ENCODE measurements at places on chromosomes 3 and 15.

GRCh38 chr3:24182756-24183155, 237.7 kb downstream of the NR1D2 start:
- no peaks in the 10 kb centered on the region for H3K27me3 ChIP-seq
- H3K36me3 ChIP-seq = no peaks in the 10 kb centered on the region
- DNase-seq = no peak
- H3K4me1 ChIP-seq = no peaks in the 10 kb centered on the region
- H3K27ac ChIP-seq = no peak overlapping the region

DNA sequence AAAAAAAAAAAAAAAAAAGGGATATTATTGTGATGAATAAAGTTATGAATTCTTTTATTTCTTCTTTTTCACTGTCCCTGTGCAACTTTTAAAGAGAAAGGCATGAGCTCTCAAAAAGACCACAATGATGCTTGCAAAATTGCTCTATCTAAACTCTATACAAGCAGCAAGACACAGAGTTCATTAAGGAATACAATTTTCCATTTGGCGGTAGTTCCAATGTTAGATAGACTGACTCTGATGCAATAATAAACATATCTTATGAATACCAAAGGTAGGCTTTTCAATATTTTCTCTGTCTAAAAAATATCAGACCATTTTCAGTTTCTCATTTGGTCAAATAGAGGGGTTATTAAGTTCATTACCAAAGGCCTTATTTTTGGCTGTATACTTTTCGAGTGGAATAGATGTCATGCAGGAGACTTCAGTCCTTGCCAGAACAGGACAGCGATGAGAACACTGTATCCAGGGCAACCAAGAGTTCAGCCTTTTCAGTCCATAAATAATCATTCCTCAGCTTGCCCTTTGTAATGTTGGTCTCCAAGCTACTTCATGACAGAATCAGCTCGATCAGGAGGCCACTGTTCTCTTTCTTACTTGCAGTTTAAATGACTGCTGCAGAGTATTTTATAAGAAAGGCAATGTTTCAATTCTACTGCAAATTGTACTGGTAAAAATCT, 162.9 kb upstream of the FAM3D start:
- no peak overlapping the region for H3K4me3 ChIP-seq
- no peaks in the 10 kb centered on the region for H3K27me3 ChIP-seq
- no peaks in the 10 kb centered on the region for H3K36me3 ChIP-seq
- DNase-seq = no peak
- no peak overlapping the region for H3K27ac ChIP-seq

GRCh38 chr3:50542177-50543034, 25.1 kb downstream of the C3orf18 start:
- no peaks in the 10 kb centered on the region for H3K4me1 ChIP-seq
- H3K27ac ChIP-seq = no peak overlapping the region
- peak; percentile 80 for DNase-seq
- no peak overlapping the region for H3K4me3 ChIP-seq
- H3K36me3 ChIP-seq = no peaks in the 10 kb centered on the region

DNA sequence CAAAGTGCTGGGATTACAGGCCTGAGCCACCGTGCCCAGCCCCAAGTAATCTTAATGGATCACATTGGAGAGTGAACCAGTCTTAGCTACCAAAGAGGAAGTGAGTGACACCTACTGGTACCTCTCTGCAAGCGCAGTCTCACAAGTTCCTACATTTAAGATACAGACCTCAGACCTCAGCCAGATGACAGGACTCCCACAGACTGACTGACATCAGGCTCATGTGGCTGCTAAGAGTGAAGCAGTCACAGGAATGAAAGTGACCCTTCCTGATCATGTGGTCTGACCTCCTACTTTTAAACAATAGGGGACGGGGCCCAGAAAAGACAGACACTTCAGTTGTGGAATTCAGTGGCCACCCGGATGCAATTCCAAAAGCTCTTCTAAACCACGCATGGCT, 36.3 kb upstream of the GNB5 start:
- H3K27me3 ChIP-seq = no peaks in the 10 kb centered on the region
- no peak overlapping the region for H3K27ac ChIP-seq
- H3K4me3 ChIP-seq = no peak overlapping the region

GRCh38 chr3:169410430-169410829, 253.1 kb downstream of the MECOM start:
- DNase-seq = peak; percentile 66
- H3K27ac ChIP-seq = no peak overlapping the region
- no peak overlapping the region for H3K4me3 ChIP-seq
- H3K27me3 ChIP-seq = no peaks in the 10 kb centered on the region
- no peaks in the 10 kb centered on the region for H3K4me1 ChIP-seq
- H3K36me3 ChIP-seq = no peaks in the 10 kb centered on the region

- no peaks in the 10 kb centered on the region for H3K36me3 ChIP-seq
- H3K27me3 ChIP-seq = peaks cover 100% of the 10 kb centered on the region
- H3K27ac ChIP-seq = no peak overlapping the region
- H3K4me3 ChIP-seq = no peak overlapping the region
These were observed 926 bp upstream of the SKOR1 start for GRCh38 chr15:67824197-67824968.

DNA sequence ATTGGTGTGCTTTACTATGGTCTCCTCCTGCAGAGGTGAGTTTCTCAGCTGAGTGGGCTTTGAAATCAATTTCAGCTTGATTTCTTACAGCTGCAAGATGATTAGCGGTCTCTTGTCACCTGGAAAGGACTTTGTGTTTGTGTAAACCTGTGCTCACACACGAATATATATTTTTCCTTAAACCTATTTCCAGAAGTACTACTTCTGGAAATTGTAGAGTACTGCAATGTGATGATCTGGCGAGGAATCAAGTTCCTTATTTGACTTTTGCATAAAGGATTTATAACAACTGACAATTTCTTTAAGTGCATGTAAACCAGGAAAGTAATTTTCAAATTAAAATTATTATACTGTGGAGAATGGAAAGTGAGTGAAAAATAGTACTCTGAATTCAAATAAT, 2.1 kb downstream of the MCTP2 start:
- no peak for DNase-seq
- H3K27ac ChIP-seq = no peak overlapping the region
- H3K36me3 ChIP-seq = no peaks in the 10 kb centered on the region
- peaks cover 50% of the 10 kb centered on the region for H3K27me3 ChIP-seq
- no peaks in the 10 kb centered on the region for H3K4me1 ChIP-seq
- no peak overlapping the region for H3K4me3 ChIP-seq

- H3K36me3 ChIP-seq = no peaks in the 10 kb centered on the region
- no peak overlapping the region for H3K4me3 ChIP-seq
- no peaks in the 10 kb centered on the region for H3K4me1 ChIP-seq
- no peak for DNase-seq
These were observed 53.5 kb downstream of the CEMIP start for GRCh38 chr15:80832686-80833085.

GRCh38 chr3:150414258-150414657, 6.2 kb downstream of the TSC22D2 start:
- no peaks in the 10 kb centered on the region for H3K27me3 ChIP-seq
- peak overlapping the region; percentile 2 for H3K27ac ChIP-seq
- DNase-seq = peak; percentile 60
- H3K4me1 ChIP-seq = peaks cover 39% of the 10 kb centered on the region
- H3K36me3 ChIP-seq = no peaks in the 10 kb centered on the region

Data from cardiac muscle cell (in vitro differentiated cells and primary cell).